ENCODE measurements at places on chromosomes 16 and 17. TPM values are rescaled to one million over a fixed set of nuclear protein-coding genes. Genes with fewer than 3 reads are reported as not detected.

The SPATA22 gene
- 0.09 TPM for polyA plus RNA-seq

The ZNF423 gene
- 0.61 TPM for polyA plus RNA-seq

The ESRP2 gene
- polyA plus RNA-seq: 35.5 TPM

The KRTAP9-4 gene
- not detected for polyA plus RNA-seq

The KATNIP gene
- polyA plus RNA-seq: 10.8 TPM

The SOX8 gene
- 5.5 TPM for polyA plus RNA-seq

The ABCA3 gene
- 22.8 TPM for polyA plus RNA-seq

The ACE gene
- 8.2 TPM for polyA plus RNA-seq

The ABCA6 gene
- 3.5 TPM for polyA plus RNA-seq

The FGF11 gene
- 0.65 TPM for polyA plus RNA-seq

The CCL16 gene
- 0.30 TPM for polyA plus RNA-seq

The HLF gene
- 4.4 TPM for polyA plus RNA-seq
